ENCODE measurements at places on chromosomes 11 and 22.
A peak's percentile ranks its signal among the peaks of the same experiment; 100 is the strongest.

DNA sequence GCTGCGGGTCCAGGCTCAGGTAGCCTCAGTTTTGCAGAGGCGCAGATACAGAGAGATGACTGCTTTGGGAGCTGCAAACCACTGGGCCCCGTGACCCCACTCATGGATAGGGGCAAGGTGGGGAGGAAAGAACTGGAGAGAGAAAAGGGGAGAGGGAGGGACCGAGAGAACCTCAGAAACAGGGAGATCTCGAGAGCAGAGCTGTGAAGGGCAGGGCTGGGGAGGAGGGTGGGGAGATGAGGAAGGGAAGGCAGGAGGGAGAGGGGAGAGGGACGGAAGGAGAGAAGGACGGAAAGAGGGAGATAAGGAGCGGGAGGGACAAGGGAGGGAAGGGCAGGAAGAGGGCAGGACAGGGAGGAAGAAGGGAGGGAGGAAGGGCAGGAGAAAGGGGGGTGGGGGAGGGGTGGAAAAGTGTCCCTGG lies 46.3 kb downstream of the IGLL1 start:
- no peak for DNase-seq

- DNase-seq = no peak
Observed at GRCh38 chr11:45436966-45437365, 150.8 kb upstream of the SYT13 start.

DNA sequence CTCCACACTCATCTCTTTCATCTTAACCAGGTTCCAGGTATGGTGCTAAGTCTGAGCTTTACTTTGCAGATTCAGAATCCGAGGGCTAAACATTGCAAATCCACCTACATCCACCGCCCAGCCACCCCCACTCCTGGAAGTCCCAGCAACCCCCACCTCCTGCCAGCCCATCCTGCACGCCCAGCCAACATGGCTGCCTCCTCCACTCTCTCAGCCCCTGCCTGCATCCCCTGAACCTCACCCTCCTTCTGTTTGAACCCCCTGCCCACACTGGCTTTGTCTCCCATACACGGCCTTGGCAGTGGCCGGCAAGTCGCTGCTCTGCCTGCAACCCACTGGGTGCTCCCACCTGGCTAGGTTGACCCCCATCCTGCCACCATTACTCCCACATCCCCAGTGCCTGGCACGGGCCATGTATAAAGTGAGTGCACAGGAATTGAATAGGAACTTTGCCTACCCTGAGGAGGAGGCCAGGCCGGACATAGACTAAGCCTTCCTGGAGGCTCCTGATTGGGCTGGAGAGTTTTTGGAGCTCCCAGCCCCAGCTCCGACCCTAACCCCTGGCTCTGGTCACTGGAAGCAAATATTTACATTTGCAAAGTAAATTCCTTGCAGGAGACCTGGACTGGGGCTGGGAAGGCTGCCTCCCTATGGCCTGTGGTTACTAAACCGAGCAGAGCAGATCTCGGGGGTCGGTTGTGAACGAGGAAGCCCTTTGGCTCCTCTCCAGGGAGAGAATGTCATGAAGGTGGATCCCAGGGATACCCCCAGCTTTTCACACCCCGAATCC lies 14.4 kb downstream of the EMID1 start:
- DNase-seq = no peak

- no peak for DNase-seq
Observed at GRCh38 chr22:47204002-47204979, 441.8 kb downstream of the TBC1D22A start.

DNA sequence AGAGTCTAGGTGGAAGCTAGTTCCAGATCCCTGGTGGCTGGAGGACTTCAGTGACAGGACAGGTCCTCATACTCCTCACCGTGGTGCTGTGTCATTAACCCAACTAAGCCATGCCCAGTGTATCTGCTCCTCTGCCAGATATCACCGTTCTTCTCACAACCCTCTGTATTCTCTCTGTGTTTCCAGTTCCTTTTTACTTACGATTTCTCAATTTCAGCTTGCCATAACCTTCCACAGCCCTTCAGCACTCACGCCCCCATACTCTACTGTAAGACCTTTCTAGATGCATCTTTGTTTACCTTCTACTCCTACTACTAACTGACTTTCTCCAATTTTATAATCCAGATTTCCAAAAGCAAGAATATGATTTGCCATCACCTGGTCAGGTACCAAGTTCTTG lies 26.1 kb upstream of the RIC3 start:
- DNase-seq = no peak

- no peak for DNase-seq
Observed at GRCh38 chr11:86931548-86932258, 23.5 kb downstream of the FZD4 start.

GRCh38 chr11:120363436-120363835 lies 27.2 kb downstream of the ARHGEF12 start:
- no peak for DNase-seq

DNA sequence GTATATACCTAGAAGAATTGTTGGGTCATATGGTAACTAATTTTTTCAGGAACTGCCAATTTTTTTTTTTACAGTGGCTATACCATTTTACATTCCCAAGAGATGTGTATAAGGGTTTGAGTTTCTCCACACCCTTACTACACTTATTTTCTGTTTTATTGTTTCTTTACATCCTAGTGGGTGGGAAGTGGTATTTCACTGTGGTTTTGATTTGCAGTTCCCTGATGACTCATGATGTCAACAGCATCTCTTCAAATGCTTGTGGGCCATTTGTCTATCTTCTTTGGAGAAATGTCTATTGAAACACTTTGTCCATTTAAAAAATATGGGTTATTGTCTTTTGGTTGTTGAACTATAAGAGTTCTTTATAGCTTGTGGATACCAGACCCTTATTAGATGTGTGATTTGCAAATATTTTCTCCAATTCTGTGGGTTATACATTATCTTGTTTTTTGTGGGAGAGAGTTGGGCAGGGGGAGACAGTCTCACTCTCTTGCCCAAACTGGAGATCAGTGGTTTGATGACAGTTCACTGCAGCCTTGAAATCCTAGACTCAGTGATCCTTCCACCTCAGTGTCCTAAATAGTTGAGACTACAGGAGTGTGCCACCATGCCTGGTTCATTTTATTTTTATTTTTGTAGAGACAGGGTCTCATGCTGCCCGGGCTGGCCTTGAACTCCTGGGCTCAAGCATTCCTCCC lies 30.3 kb upstream of the PISD start:
- no peak for DNase-seq

DNA sequence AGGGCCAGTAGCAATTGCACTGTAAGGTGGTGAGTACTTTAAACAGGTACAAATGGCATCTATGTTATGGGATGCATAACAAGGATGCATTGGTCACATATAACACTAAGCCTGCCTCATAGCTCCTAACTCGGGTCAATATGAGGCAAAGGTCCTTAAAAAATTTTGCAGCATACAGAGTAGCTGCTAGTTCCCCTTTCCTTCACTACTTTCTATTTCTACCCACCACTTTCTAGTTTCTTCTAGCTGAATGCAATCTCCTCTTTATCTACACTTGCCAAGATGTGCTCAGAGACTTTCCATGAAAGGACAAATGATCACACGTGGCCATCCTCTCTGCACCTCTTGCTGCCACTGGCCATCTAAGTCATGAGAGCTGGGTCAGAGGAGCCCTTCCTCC lies 9.8 kb downstream of the OR51F2 start:
- no peak for DNase-seq

DNA sequence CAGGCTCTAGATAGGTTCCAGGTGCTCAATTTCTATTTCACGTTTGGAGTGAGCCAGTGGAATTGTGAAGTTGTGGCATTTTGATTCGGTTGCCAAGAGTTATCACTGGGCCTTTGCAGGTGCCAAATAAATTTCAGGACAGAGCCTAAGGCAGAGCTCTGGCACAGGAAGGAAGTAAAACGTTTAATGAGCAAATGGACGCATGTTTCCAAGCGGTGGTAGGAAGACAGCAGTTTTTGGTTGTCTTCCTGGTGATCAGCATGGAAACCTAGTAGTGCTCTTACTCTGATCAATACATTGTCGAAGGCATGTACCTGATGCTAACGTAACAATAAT lies 452 bp downstream of the BIRC3 start:
- no peak for DNase-seq

- no peak for DNase-seq
Observed at GRCh38 chr11:61486779-61487178, 21.8 kb upstream of the LRRC10B start.

DNA sequence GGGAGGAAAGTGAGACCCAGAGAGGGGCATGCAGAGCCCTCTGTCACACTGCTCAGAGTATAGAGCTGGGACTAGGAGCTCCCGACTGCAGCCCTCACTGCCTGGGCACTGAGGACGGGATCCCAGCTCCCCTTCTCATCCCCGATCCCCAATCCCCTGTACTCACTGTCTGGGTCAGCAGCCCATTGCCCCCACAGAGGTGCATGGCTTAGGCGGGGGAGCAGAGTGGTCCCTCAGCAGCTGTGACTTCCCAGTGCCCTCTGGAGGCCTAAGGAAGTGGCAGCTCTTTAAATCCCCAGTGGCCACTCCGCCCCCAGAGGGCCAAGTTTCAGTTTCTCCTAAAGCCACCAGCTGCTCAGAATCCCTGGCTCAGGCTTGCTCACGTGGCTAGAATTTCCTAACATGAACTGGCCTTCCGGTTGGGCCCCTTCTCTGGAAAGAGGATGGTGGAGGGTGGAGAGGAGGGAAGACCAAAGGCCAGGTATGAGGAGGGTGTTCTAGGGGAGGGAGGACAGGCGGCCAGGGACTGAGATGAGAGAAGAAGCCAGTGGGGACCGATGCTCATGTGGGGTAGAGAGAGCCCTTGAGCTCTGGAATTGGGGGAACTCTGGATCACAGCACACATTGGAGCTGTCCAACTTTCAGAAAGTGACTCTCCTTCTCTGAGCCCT lies at the start of gene BATF2:
TSS of gene BATF2 (minus strand) at position 262 of the 671 bp plus-strand sequence. CDS start at position 205, 57 bp downstream.
- no peak for DNase-seq

GRCh38 chr11:44928816-44929215 lies 21.9 kb downstream of the TP53I11 start:
- DNase-seq = no peak

- peak; percentile 35 for DNase-seq
Observed at GRCh38 chr22:40289991-40290459, 56.3 kb upstream of the ADSL start.

GRCh38 chr11:122341477-122341876 lies 225.5 kb upstream of the BLID start:
- no peak for DNase-seq

DNA sequence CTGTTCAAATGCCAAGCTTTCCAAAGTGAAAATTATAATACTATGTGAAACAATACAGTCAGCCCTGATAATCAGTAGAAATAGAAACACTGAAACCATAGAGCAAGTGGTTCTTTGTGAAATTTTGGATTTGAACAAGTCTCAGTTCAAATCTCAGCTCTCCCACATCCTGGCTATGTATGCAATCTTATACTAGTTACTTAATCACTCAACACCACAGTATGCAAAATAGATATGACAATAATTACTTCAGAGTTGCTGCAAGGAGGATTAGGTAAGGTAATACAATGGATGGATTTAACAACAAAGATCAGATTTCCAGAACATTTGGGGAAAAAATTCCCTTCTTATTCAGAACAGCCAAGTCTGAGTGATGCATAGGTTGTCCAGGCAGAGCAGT lies 851.8 kb upstream of the CCDC90B start:
- DNase-seq = no peak

DNA sequence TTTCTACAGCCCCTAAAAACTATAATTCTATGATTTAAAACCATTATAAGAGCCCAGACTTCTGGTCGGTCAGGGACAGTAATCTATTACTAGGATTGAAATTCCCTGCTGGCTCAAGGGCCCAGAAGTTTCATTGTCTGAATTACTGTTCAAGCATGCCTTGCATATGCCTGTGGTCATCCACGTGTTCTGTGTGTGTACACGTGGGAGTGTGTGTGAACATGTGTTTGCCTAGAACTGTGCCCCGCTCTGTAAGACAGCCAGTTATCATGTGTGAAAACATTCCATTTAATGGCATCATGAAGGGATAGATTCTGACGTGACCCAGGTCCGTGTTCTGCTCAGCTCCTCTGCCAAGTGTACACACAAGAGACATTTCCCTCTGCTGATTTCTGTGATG lies 189.3 kb upstream of the NECTIN1 start:
- DNase-seq = no peak

DNA sequence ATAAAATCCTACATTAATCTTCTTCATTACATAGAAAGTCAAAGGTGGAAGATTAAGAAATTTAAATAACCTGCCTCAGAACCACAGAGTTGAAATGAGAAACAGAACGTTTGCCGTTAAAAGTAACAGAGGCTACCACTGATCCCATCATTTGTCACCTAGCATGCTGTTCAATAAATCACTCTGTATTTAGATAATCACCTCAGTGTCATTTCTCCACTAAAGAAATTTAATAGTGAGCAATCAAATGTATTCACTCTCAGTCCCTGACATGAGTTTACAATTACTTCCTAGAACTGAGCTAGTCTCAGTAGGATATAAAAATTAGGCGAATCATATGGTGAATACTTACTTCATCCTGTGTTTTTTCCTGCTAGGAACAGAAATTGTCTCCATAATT lies 169.6 kb downstream of the MSANTD4 start:
- no peak for DNase-seq

DNA sequence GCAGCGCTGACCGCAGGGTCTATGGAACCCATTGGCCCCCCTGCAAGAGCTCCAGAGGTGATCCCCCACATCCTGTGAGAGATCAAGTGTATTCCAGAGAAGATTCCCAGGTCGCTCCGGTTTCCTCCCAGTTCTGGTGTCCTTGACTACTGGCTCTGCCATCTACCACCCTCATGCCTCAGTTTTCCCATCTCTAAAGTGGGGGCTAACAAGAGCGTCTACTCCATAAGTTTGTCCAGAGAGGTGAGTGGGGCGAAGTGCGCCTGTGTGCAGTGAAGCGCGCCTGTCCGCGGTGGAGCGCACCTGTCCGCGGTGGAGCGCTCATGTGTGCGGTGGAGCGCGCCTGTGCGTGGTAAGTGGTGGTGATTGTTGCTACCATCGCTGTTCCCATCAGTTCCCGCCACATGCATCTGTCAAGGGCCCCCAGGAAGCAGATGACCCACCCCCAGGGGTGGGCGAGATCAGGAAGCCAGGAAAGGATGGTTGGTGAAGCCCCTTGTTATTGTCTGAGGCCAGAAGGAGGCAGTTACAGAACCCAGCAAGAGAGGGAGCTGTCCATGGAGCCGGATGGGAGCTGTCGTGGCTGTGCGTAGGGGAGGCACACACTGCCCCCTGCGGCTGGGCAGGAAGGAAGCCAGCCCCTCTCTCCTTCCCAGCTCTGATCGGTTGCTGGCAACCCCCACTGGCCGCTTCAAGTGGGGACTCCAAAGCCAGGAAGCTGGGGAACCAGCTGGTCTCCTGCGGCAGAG lies 73.2 kb upstream of the FGF3 start:
- no peak for DNase-seq

- no peak for DNase-seq
Observed at GRCh38 chr22:23565915-23566704, 14.0 kb downstream of the IGLL1 start.

GRCh38 chr22:46959369-46959768 lies 196.9 kb downstream of the TBC1D22A start:
- DNase-seq = no peak

DNA sequence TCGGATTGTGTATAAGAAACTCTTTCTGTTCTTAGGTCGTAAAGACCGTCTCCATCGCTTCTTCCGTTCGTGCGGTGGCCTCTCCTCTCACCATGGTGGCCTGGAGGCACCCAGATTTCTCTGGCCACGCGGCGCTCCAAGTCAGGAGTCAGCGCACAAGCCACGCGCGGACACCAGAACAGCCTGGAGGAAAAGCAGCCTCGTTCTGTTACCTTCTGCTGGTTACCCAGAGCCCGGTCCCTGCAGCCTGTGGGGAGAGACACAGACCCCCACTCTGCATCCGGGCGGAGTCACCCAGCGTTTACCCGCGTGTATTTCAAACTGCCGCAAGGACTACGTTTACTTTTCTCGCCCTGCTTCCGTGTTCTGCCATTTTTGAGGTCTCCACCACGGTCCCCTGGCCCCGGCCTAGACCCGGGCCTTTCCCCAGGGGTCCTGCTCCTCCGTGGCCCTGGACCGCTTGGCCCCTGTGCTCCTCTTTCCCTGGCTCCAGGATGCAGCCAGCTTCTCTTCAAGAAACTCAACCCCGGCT lies 776.1 kb downstream of the BRD1 start:
- no peak for DNase-seq

Measured in stimulated activated CD4-positive, alpha-beta T cell treated with anti-CD3 and anti-CD28 coated beads, Interleukin-1b, Interleukin-23, amount 100 ng/mL, for 1 hour (primary cell).